Activated T-cell treated with anti-CD3 and anti-CD28 coated beads, Interleukin-2, amount 50 U/mL, for 72 hours (primary cell): ENCODE measurements at places on chromosomes 2 and 18. TPM values are rescaled to one million over a fixed set of nuclear protein-coding genes. Genes with fewer than 3 reads are reported as not detected.

DNA sequence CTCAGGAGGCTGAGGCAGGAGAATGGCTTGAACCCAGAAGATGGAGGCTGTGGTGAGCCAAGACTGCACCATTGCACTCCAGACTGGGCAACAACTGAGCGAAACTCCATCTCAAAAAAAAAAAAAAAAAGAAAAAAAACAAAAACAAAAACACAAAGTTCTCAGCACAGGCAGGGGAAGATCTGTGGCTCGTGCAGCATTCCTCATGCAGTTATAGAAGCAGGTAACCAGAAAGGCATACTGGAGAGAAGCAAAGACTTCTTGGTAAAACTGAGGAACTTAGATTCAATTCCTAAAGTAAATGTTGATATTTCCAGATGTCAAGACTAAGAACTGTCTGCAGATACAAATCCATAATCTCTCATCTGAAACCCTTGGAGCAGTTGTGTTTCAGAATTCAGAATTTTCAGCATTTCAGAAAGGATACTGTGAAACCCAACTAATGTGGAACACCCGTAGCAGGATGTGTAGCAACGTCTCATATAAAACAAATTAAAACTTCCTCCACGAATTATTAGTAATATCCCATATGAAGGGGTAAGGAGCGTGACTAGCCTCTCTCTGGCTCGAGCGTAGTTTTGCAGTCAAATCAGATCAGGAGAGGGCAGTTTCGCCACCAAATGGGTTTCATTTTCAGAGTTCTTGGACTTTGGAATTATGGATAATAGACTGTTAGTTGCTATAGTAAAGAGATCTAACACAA is 13.2 kb upstream of the SLC25A52 start:
- H3K27me3 ChIP-seq: no peaks in the 10 kb centered on the region
- H3K36me3 ChIP-seq: peaks cover 2% of the 10 kb centered on the region
- DNase-seq: no peak
- H3K27ac ChIP-seq: no peak overlapping the region
- H3K4me1 ChIP-seq: no peaks in the 10 kb centered on the region
- H3K4me3 ChIP-seq: no peak overlapping the region

DNA sequence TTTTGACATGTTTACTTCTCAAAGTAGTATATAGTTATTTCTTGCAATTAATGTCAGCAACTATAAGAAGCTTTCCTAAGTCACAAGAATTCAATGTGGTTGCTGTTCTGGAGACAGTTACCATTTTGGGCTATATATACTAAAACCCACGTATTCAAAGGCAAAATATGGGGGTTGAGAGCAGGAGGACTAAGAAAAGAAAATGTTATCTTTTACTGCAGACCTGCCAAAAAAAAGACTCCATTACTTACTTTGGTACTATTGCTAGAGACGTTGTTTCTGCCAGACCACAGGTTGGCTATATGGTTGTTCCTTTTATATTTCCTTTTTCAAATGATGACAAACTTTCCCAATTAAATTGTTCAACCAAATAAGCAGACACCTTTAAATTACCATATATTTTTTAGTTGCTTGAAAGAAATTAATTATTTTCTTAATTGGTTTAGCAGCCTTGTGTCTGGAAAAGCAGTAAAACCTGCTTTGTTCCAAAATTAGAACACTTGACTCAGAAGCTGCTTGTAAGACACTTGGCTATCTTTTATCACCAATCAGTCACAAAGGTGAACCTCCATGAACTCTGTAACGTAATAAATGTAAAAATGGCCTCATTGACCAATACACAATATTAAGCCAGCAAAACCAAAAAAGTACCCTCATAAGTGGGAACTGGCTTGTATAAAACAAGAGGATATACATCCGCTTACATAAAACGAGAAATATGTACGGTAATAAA is 8.2 kb upstream of the OSGEPL1 start:
- no peaks in the 10 kb centered on the region for H3K4me1 ChIP-seq
- H3K36me3 ChIP-seq: no peaks in the 10 kb centered on the region
- DNase-seq: no peak
- H3K4me3 ChIP-seq: no peak overlapping the region

GRCh38 chr2:10221976-10222870 is 80.5 kb upstream of the HPCAL1 start:
- no peaks in the 10 kb centered on the region for H3K4me1 ChIP-seq
- peak overlapping the region; percentile 32 for H3K27ac ChIP-seq
- H3K36me3 ChIP-seq: no peaks in the 10 kb centered on the region
- H3K27me3 ChIP-seq: no peaks in the 10 kb centered on the region
- DNase-seq: no peak
- no peak overlapping the region for H3K4me3 ChIP-seq

- DNase-seq: no peak
- H3K27ac ChIP-seq: no peak overlapping the region
Measured at GRCh38 chr2:100865816-100866460, 46.0 kb downstream of the NPAS2 start.

GRCh38 chr2:11703700-11704099 is 33.7 kb upstream of the NTSR2 start:
- no peaks in the 10 kb centered on the region for H3K27me3 ChIP-seq
- no peaks in the 10 kb centered on the region for H3K4me1 ChIP-seq
- DNase-seq: no peak
- H3K4me3 ChIP-seq: no peak overlapping the region
- H3K36me3 ChIP-seq: no peaks in the 10 kb centered on the region

DNA sequence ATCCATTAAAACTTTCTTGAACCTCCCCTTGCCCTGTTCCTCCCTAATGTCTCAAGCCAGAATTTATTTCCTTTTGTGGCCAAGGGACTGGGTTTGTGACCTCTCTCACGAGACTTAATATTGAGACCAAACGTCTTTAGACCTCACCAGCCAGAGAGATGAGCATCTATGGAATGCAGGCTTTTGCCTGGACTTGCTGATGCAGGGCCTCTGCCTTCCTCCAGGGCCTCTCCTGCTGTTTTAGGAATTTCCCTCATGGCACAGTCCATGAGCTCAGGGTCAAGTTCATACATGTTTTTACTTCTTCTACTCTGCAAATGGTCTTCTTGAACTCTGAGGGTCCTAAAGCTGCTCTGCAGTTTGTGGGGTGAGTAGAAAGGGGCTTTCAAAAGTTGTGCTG is 22.3 kb downstream of the IL1B start:
- H3K4me1 ChIP-seq: peaks cover 24% of the 10 kb centered on the region
- peaks cover 10% of the 10 kb centered on the region for H3K36me3 ChIP-seq
- no peak overlapping the region for H3K4me3 ChIP-seq
- no peaks in the 10 kb centered on the region for H3K27me3 ChIP-seq

DNA sequence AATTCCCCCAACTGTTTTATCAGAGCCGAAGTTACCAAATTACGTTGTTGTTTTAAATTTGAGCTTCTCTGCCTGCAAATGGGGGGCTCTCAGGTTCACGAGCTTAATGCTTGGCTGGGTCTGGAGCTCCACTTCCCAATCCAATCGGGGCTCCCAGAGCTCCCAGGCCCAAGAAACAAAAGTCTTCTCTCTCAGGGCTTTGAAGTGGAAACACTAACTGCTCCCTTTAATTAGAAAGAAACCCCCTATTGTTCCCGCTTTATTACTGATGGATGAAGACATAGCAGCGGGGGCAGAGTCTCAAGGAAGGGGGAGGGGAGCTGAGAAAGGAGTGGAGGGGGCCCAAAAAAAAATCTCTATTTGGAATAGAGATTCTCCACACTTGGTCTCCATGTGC is 15.6 kb upstream of the PKDCC start:
- H3K4me1 ChIP-seq: no peaks in the 10 kb centered on the region
- peaks cover 28% of the 10 kb centered on the region for H3K27me3 ChIP-seq

- H3K27me3 ChIP-seq: no peaks in the 10 kb centered on the region
- H3K27ac ChIP-seq: no peak overlapping the region
- H3K36me3 ChIP-seq: peaks cover 2% of the 10 kb centered on the region
- no peak overlapping the region for H3K4me3 ChIP-seq
Measured at GRCh38 chr2:170863087-170863486, 46.4 kb downstream of the GAD1 start.

DNA sequence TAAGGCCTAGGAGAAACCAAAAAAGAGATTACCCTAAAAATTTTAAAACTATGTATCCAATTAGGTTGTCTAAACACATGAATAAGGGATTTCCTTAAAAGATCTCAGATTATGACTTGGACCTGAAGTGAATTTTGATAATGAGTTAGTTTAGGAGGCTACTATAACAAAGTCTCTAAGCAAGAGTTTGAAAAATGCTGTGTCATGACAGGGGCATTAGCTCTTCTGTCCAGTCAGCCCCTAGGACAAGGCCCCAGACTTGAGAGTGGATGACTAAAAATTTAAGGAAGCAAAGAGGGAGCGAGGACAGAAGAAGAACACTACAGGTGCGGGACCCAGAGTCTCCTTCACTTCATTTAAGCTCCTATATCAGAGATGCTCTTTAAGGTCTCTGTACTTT is 135.9 kb downstream of the DTNB start:
- H3K4me3 ChIP-seq: no peak overlapping the region
- DNase-seq: no peak
- H3K36me3 ChIP-seq: no peaks in the 10 kb centered on the region
- no peak overlapping the region for H3K27ac ChIP-seq
- H3K27me3 ChIP-seq: no peaks in the 10 kb centered on the region

GRCh38 chr2:185979546-185980071 is 241.0 kb downstream of the FSIP2 start:
- H3K27me3 ChIP-seq: no peaks in the 10 kb centered on the region
- H3K4me1 ChIP-seq: no peaks in the 10 kb centered on the region
- H3K36me3 ChIP-seq: no peaks in the 10 kb centered on the region
- DNase-seq: peak; percentile 9
- H3K4me3 ChIP-seq: no peak overlapping the region

DNA sequence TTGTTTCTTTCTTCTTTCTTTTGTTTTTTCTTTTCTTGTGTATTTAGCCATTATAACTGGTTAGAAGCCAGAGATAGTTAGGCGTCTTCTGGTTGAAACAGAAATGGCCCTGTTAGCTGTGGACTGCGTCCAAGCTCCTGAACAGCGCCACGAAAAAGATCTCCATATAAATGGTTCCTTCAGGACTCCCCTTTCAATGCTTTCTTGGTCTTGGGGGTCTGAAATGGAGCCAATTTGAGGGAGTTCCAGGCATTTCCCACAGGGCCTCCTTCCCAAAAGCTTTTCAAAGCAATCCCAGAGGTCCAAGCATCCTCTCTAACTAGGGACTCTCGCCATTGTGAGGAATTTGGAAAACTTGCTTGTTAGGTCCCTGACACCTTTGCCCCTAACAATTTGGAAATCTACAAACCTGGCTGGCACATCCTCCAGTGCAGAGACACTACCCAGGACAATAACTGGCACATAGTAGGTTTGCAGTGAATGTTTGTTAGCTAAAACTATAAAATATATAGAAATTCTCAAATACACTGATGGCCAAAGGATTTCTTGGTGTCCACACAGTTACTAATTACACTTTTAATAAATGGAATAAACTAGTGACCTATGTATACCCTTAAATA is 80.1 kb downstream of the MYCN start:
- no peaks in the 10 kb centered on the region for H3K36me3 ChIP-seq
- no peak for DNase-seq
- H3K27me3 ChIP-seq: peaks cover 15% of the 10 kb centered on the region
- H3K4me3 ChIP-seq: no peak overlapping the region

DNA sequence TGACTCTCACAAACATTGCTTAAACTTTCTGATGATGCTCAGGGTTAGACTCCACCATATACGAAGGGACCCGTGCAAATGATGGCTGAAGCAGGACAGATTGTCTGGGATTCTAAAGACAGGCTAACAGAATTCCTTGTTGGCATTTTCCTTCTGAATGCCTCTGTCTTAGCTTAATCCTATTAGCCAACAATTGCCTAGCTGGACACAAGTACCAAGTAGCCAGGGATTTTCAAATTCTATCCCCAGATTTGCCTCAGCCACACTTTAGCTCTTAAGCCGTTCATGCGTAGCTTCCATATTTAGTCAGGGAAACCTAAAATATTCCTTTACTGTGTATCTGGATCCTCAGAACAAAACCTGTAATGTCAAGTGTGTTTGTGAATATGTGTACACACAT is 40.0 kb downstream of the COL4A3 start:
- DNase-seq: no peak
- peaks cover 21% of the 10 kb centered on the region for H3K27me3 ChIP-seq
- H3K36me3 ChIP-seq: no peaks in the 10 kb centered on the region
- no peak overlapping the region for H3K4me3 ChIP-seq

- no peaks in the 10 kb centered on the region for H3K36me3 ChIP-seq
- peak overlapping the region; percentile 53 for H3K4me3 ChIP-seq
- H3K27me3 ChIP-seq: peaks cover 50% of the 10 kb centered on the region
- DNase-seq: peak; percentile 81
- no peaks in the 10 kb centered on the region for H3K4me1 ChIP-seq
Measured at GRCh38 chr18:59308248-59308937, 10.1 kb downstream of the CPLX4 start.

DNA sequence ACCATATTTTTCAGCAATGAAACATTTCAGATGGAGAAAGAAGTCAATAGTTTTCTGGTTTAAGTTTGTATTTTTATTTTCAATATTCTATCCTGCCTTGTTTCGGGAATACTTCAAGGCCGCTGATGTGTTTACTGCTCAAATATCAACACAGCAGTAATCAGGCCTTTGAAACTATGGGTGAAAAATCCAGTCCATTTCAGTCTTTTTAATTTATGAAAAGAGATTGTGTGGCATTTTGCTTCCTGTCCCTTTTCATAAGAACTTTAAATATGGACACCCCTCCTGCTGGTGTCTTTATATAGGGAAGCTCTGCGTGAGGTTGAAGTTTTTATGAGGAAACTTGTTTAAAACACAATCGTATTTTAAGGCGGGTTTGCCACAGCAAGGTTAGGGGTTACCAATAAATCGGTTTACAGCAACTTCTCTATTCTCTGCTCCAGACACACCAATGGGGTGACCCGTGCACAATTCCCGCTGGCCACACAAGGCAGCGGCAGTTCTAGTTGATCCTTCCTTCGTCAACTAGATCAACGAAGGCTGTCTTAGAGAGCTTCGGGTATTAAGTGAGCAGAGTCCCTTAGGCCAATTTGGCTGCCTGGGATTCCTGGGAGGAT is 1.2 kb upstream of the TANC1 start:
- peaks cover 51% of the 10 kb centered on the region for H3K27me3 ChIP-seq
- H3K27ac ChIP-seq: no peak overlapping the region
- H3K4me1 ChIP-seq: peaks cover 14% of the 10 kb centered on the region
- H3K36me3 ChIP-seq: no peaks in the 10 kb centered on the region
- no peak overlapping the region for H3K4me3 ChIP-seq
- no peak for DNase-seq

- no peak overlapping the region for H3K4me3 ChIP-seq
- no peak overlapping the region for H3K27ac ChIP-seq
Measured at GRCh38 chr2:70988151-70988550, 6.5 kb downstream of the TEX261 start.

DNA sequence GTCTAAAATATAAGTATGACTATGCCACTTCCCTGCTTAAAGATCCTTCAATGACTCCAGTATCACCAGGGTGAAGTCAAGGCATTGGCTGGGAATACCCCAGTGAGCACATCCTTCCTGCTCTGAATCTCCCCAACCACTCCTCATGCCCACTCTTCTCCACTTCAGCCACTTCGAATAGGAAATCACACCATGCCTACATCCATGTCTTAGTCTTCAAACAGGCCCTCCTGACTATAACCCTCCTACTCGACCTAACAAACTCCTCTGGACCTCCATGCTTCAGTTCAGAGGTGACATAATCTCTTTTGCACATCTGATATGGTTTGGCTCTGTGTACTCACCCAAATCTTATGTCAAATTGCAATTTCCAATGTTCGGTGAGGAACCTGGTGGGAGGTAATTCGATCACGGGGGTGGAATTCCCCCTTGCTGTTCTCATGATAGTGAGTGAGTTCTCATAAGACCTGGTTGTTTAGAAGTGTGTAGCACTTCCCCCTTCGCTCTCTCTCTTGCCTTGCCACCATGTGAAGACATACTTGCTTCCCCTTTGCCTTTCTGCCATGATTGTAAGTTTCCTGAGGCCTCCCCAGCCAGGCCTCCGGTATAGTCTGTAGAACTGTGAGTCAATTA is 87.8 kb upstream of the TFCP2L1 start:
- H3K36me3 ChIP-seq: peaks cover 15% of the 10 kb centered on the region

C18orf54 gene
- 12.7 TPM for total RNA-seq

FSIP2 gene
- 0.14 TPM for total RNA-seq

ACYP2 gene
- total RNA-seq: 10.8 TPM

COL4A4 gene
- 0.16 TPM for total RNA-seq
